CD4-positive, alpha-beta T cell treated with Interleukin-4 for 4 hours (primary cell): ENCODE measurements at places on chromosomes 3 and 15.

GRCh38 chr3:191136347-191136746, 62.7 kb upstream of the OSTN start:
- no peak for DNase-seq

DNA sequence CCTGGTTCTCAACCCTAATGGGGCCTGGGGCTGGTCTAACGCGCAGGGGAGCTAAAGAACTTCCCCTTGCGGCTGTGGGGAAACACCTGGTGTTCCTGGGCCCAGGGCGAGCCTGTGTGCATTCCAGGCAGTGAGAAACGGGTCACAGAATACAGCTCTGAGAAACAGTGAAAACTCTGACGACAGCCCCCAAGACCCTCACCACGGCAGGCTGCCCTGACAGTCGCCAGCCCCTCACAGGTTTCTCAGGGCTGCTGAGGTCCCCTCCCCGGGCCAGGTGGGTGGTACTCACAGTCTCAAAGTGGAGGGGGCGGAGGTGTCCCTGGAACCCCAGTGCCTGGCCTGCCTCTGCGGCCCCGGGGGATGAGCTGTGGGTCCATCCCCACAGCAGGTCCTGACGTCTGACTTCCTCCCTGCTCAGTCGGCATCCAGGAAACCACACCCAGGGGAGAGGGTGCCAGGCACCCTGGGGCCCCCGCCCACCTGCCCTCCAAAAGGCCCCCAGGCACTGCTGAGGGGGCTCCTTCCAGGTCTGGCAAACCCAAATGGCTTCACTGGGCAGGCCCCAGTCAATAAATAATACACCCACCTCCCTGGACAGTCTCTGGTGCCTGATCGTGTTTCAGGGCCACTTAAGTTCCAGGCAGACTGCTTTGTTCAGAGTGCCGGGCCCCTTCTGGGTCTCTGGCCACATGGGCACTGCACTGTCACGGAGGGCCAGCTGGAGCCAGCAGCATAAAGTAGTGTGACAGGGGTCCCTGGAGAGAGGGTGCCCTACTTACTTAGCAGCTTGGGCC, 57.7 kb downstream of the IQSEC1 start:
- DNase-seq = peak; percentile 66

DNA sequence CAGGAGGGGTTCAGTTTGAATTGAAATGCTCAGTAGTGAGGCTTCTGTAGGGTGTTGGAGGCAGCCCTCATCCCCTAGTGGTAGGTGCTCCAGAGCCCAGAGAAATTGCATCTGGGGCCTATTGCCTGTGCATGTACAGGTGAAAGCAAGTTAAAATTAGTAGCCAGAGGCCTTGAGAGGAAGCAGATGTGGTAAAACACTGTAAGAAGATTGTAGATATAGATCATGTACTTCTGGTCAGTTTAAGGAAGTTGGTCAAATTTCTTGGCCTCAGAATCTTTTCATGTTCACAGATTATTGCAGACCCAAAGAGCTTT, 34.6 kb downstream of the IGSF10 start:
- no peak for DNase-seq

GRCh38 chr15:48515500-48515899, 130.0 kb downstream of the FBN1 start:
- no peak for DNase-seq

GRCh38 chr3:111585217-111585616, 9.9 kb downstream of the ZBED2 start:
- DNase-seq = no peak

DNA sequence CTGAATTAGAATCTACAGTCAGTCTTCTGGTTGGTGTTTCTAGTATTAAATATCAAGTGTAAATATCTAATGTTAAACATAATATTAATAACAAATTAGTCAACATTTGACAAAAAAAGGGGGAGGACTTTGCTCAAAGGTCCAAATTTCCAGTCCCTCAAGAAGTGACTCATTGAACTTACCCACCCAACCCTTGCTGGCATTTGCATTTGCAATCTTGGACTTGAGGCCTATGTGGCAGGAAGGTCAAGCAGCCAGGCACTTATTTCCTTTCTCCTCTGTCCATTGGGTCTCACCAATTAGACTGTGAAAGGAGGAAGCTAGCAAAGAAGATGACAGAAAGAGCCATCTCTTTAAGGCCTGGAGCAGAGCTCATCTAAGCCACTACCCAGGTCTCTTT, 174.0 kb downstream of the THRB start:
- no peak for DNase-seq
